ENCODE measurements at places on chromosomes 5 and 9. TPM values are rescaled to one million over a fixed set of nuclear protein-coding genes. Genes with fewer than 3 reads are reported as not detected.

Gene KIAA1958
- 0.07 TPM for total RNA-seq

DNA sequence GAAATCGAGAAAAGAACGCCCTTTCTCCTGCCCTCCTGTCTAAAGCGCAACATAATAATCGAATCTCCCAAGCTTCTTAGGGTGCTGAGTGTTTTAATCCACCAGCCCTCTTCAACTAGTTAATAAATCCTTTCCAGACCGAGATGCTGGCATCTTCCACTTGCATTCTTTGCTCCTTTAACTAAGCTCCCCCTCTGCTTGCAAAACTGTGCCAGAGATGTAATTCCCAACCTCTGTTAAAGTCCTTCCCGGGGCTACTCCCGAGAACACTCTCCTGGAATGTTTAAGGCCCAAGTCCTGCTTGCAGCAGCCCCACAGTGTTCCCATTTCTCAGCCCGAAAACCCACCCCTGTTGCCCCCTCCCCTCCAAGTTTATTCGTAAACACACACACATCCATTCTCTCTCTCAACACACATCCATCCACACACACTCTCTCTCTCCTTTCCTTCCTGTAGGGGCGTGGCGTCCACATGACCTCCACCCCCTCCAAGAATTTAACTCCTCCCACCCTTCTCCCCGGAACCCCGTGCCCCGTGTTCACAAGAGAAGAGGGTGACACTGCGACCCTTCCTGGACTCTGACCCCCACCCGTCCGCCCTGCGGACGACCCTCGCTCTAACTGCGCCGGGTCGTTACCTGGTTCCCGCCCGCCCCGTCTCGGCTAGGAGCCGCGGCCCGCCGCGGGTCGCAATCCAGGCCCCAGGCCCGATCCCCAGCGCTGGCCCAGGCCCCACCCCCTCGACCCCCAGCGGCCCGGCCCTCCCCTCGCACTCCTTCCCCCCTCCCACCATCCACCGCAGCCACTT is 7.0 kb upstream of the MGAT1 start:
- peak; percentile 97 for DNase-seq

Gene TERT
- 0.72 TPM for total RNA-seq

GRCh38 chr5:54996466-54996865 is 11.1 kb upstream of the ESM1 start:
- no peak for DNase-seq

GRCh38 chr5:2550509-2550908 is 201.0 kb downstream of the IRX2 start:
- no peak for DNase-seq

DNA sequence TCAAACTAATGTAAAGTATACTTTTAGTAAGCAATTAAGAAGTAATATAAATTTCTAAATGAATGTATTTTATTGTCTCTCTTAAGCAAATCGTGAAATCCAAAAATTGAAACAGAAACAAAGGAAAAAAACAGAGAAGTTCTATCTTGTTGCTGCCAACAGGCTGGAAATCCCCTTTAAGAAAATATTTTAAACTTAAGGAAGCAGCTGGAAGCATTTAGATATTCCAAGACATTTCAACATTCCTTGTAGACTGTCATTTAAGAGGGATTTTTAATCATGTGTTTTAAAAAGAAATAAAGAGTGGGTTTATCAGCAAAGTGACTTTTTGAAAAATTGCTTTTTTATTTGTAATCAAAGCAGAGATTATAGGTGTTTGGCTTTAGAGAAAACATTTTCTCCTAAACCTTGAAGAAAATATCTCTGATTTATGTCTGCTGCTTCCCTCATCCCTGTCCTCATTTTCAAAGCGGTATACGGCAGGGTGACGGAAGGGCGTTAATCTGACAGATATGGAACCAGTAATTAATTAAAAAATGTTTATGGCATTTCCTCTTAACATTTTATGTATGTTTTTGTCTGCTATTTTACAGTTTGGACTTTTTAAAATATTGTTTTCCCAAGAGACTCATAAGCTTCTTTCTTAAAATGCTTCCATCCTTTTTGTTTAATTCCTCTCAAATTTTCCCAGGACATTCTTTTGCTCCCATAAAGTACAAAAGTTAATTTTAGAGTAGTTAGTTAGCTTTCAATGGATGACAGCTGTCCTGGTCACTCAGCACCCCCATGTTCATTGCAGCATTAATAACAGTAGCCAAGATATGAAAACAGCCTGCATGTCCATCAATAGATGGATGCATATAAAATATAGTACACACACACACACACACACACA is 245.6 kb downstream of the LURAP1L start:
- no peak for DNase-seq

- DNase-seq: peak; percentile 40
Observed at GRCh38 chr5:149002761-149003689, 59.8 kb downstream of the SH3TC2 start.

DNA sequence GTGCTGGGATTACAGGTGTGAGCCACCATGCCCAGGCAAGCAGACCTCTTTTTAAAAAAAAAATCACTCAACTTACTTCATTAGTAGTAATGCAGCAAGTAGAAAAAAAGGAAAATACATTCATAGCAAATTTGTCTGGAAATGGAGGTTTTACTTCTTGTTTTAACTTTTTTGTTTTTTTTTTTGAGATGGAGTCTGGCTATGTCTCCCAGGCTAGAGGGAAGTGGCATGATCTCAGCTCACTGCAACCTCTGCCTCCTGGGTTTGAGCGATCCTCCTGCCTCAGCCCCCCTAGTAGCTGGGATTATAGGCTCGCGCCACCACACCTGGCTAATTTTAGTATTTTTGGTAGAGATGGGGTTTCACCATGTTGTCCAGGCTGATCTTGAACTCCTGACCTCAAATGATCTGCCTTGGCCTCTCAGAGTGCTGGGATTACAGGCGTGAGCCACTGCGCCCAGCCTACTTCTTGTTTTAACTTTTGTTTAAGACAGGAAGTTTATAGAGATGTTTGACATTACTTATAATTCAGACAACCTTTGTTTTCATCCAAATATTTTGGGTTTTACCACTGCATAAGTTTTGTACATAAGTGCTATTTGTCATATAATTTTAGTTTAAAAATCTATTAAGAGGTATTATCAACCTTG is 26.5 kb downstream of the UBE2R2 start:
- DNase-seq: no peak

Gene AUH
- total RNA-seq: 6.7 TPM

GRCh38 chr9:20980832-20981455 is 50.5 kb downstream of the HACD4 start:
- peak; percentile 98 for DNase-seq

- DNase-seq: peak; percentile 61
Observed at GRCh38 chr9:137286975-137287383, 9.5 kb downstream of the TOR4A start.

DNA sequence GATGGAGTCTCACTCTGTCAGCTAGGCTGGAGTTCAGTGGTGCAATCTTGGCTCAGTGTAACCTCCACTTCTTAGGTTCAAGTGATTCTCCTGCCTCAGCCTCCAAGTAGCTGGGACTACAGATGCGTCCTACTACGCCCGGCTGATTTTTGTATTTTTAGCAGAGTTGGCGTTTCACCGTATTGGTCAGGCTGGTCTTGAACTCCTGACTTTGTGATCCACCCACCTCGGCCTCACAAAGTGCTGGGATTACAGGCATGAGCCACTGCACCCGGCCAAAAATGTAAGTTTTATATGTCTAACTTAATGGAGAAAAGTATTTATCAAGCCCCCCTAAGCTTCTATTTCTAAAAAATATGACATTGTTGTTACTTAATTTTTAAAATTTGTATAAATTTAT is 98.2 kb upstream of the RIOK2 start:
- no peak for DNase-seq

Gene FOXD4L3
- not detected for total RNA-seq

DNA sequence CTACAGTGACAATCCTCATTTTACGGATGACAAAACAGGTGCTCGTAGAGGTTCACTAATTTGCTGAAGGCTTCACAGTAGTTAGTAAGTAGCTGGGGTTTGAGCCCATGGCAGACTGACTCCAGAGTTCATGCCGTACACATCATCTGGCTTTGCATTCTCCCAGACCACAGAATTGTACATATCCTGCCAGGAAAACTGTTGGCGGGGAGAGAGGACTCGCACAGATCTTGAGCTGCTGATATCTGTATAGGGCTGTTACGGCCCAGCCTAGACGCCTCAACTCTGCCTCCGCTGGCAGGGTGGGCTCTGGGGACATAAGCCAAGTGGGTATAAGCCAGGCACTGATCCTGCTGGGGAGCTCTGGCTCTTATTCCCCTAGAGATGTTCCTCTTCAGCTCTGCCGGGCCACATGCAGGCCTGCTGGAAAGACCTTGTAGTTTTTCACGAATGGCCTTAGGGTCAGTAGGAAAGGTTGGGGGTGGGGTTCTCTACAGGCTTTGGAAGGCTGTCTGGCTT is 16.3 kb downstream of the LARP1 start:
- peak; percentile 88 for DNase-seq

GRCh38 chr9:96222132-96222531 is 79.8 kb downstream of the HSD17B3 start:
- DNase-seq: no peak

- no peak for DNase-seq
Observed at GRCh38 chr9:113886466-113886865, 10.4 kb downstream of the ZNF618 start.

GRCh38 chr5:127936439-127936972 is 147.1 kb upstream of the SLC12A2 start:
- no peak for DNase-seq

DNA sequence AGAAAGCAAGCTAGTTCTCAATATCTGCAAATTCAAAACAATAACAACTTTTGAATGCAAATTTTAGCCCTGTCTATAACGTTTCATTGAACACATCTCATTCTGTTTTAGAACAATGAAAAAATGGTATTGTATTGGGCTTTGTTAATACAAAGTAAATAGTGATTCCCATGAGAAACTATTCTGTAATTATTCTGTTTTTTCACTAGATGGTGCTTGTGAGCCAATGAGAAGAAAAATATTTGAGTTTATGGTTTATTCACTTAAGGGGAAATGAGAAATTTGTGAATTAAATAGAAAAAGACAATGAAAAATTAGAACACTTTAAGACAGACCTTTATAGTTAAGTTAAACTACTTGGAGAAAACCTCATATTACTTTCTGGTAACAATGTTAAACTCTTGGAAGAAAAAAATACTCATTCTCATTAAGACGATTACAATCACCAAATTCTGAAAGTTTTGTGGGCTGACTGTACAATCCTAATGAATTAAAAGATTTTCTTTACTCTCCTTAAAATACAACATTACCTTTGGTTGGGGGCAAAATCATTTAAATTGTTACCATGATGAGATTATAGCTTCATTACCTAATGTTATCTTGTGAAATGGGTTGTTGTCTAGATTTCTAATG is 127.0 kb downstream of the NNT start:
- no peak for DNase-seq

- peak; percentile 62 for DNase-seq
Observed at GRCh38 chr9:108041551-108041950, 552.0 kb upstream of the KLF4 start.

GRCh38 chr5:178383919-178384815 is 151.6 kb upstream of the PHYKPL start:
- no peak for DNase-seq

GRCh38 chr5:142246258-142246657 is 78.6 kb downstream of the SPRY4 start:
- peak; percentile 99 for DNase-seq

DNA sequence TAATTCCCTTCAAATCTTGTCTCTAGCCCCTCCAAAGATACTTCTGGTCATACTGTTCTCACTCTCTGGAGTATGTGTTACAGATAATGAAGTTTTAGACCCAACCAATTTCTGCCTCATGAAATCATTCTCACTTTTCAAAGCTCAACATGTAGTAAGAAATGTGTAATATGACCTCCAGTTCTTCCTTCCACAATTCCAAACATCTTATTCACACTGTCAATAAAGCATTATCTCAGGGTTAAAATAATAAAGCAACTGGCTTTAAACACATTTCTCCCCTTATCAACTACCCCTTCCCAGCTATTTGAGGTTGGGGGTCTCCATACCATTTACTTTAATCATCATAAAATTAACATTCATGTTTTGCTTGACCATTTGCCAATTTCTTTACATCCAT is 654.1 kb downstream of the RAB3C start:
- no peak for DNase-seq

- peak; percentile 29 for DNase-seq
Observed at GRCh38 chr5:76082772-76083554, at the start of gene SV2C. Gene SV2C (plus strand): TSS chr5:76083383. CDS start chr5:76131751, 48,368 bp downstream.

- DNase-seq: no peak
Observed at GRCh38 chr5:85591311-85591710, 1026.4 kb upstream of the COX7C start.

Gene GRHPR
- total RNA-seq: 111 TPM

DNA sequence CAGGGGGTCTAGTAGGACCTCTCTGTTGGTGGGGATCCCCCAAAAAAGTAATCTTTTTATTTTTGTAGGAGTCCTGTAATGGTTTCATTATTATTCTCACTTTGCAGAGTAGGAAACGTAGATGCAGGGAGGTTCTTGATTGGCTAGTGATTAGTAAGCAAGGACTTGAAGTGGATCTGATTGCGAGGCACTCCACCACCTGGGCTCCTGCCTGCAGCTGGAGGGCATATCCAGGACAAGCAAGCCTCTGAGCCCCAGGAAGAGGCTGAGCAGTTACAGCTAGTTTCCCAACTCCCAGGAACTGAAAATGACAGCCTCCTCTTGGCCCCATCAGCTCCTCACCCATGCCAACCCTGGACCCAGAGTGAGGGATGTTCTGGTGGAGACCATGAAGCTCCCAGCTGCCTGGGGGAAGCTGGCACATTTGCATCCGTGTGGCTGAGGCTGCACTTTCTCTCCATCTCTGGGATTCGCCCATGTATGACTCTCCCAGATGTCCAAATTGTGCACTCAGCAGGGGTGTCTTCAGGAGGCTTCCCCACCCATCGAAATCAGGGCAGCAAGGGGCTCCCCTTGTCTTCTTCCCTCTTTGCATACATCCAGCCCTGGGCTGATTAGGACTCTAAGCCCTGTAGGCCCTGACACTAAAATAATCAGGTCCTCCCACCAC is 10.2 kb downstream of the KCNIP1 start:
- no peak for DNase-seq

Gene CDH10
- total RNA-seq: 1.6 TPM

GRCh38 chr5:132493241-132493640 is 2.7 kb upstream of the IRF1 start:
- DNase-seq: no peak

GRCh38 chr5:1544294-1544961 is 20.7 kb upstream of the LPCAT1 start:
- no peak for DNase-seq

Gene KIF3A
- total RNA-seq: 6.2 TPM

DNA sequence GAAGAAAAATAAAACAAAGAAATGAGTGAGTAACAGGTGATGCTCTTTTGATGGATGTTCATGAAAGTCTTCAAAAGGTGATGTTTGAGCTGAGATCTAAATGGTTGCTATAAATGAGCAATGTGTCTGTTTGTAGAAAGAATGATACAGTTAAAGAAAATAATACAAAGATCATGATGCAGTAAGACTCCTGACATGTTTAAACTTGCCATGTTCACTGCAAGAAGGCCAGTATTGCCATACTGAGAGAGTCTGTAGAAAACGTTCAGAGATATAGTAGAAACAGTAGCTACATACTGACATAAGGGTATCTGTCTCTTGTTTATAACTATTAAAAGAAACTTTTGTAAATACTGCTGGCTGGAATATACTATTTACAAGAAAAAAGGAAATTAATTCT is 1609.2 kb upstream of the ACO1 start:
- DNase-seq: no peak

Gene PCDHAC2
- 0.07 TPM for total RNA-seq

Gene EQTN
- not detected for total RNA-seq

Gene BSPRY
- total RNA-seq: not detected
